ENCODE measurements at places on chromosomes 11 and 22.

DNA sequence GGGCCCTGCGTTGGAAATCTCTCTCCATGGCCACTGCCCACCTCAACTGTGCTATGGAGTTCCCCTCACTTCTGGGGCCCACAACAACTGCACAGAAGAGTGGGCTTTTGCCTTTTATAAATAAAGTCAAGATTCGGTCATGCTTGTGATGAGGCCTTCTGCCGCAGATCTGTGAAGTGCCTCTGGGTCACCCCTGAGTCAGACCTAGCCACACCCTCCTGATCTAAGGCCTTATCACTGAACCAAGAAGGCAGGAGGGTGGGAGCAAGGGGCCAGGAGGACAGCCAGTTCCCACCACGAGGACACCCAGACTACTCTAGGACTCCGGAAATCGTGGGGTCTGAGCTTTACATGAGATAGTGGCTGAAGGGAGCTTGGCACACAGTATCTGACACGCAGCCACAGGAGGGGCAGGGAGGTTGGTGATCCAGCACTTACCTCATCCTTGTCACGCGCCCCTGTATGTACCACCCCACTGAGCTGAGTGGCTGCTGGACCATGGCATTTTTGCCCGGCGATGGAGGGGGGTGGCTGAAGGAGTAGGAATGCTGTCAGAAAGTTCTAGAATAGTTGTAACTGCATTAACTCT is 115.7 kb downstream of the ABTB2 start:
- no peak for DNase-seq

GRCh38 chr11:95625164-95625900 is 164.2 kb downstream of the FAM76B start:
- DNase-seq = no peak

DNA sequence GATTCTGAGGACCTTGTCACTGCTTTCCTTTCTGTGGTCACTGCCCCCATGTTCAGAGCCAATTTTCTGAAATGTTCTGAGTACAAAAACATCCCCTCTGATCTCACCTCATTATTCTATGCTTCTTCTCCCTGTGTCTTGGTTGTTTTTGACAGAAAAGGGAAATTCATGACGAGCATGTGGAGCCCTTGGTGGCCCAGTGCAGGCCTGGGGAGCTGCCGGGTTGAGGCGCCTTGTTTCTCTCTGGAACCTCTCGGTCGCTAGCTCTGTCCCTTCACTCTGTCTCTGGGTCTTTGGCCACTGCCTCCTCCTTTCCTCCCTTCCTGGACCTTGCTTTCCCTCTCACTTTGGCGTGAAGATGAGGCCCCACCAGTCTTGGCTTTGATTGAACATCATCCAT is 63.0 kb upstream of the THY1 start:
- DNase-seq = no peak

DNA sequence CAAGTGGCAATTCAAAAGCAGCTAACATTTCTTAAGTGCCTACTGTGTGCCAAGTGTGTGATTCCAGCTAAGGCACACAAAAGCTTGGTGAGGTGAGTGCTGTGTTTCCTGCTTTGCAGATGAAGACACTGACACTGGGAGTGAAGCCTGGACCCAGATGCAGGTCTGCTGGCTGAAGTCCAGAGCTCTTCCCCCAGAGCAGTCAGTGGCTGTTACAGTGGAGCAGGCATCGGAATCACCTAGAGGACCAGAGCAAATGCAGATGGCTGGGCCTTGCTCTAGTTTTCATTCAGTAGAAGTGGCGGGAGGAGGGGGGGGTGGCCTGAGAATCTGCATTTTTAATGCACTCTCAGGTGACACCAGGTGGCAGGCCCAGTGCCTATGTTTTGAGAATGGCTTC is 342.3 kb downstream of the CADM1 start:
- no peak for DNase-seq

DNA sequence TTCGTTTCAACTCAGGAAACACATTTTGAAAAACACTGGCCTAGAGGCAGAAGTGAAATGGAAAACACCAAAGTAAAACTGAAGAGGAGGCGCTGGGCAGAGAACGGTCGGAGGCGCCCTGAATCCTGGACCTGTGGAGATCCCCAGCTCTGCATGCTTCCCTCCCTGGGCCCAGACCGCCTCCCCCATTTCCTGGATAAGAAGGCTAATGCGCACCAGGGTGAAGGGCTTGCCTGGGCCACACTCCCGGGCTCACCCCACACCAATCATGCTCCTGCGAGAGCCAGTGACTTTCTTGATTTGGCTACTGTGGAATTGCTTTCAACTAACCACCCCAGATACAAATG is 167.1 kb downstream of the CRYBB2 start:
- no peak for DNase-seq

DNA sequence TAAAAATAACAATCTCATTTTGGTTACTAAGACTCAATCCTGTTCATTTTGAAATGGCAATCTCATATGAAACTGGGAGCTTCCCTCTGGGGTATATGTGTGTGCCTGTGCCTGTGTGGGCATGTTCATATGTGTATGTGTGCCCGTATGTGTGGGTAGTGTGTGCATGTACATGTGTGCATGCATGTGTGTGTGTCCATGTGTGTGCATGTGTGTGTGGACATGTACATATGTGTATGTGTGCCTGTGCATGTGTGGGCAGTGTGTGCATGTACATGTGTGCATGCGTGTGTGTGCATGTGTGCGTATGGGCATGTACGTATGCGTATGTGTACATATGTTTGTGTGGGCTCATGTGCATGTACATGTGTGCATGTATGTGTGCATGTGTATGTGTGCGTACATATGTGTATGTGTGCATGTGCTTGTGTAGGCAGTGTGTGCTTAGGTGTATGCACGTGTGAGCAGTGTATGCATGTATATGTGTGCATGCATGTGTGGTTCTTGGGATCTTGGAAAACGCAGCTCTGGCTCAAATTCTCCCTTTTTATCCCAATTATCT is 24.5 kb upstream of the CACNG2 start:
- no peak for DNase-seq

Measured in WTC11 (cell line).